ENCODE measurements at places on chromosomes 7 and 10.

GRCh38 chr10:97159646-97160305 lies 26.0 kb downstream of the SLIT1 start:
- no peak for DNase-seq

DNA sequence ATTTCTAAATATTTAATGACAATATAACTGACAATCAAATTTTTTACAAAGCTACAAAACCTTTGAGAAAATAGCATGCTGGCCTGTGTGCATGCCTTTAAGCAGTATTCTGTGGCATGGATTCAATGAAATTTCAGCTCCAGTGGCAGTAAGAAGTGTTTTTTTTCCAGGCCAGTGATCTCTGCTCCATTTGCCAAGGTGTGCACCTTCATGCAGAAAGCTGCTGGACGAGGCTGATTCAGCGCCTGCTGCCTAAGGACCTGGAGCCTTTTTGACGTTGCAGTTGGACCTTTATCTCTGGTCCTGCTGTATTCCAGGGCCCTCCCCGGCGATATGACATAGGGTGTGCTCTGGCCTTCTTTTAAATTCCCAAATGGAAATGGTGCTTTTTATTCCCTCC lies 26.6 kb downstream of the VWC2 start:
- no peak for DNase-seq

GRCh38 chr7:36604806-36605205 lies 119.5 kb downstream of the AOAH start:
- DNase-seq = no peak

DNA sequence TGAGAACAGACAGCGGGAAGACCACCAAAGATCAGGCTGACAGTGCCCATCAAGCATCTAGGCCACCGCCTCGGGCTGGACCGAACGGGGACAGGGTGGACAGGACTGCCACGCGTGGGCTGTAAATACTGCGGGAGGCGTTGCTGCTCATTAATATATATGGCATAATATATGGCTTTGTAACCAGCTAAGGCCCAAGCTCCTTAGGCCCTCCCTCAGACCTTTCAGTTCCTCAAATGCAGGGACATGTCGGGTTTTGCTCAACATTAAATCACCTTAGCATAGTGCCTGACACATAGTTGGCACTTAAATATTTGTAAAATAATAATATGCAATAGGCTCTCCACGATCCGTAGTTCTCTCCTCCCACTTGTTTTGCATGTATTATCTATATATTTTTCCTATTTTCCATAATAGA lies 402 bp upstream of the TMEM168 start:
- no peak for DNase-seq

GRCh38 chr10:97889461-97890265 lies 40.0 kb downstream of the GOLGA7B start:
- no peak for DNase-seq

- DNase-seq = no peak
These were observed 81.8 kb downstream of the NT5C2 start for GRCh38 chr10:103111031-103111917.

- DNase-seq = no peak
These were observed 187.0 kb downstream of the ZNF365 start for GRCh38 chr10:62561151-62561550.

- no peak for DNase-seq
These were observed 125.0 kb upstream of the NPY start for GRCh38 chr7:24158975-24159374.

DNA sequence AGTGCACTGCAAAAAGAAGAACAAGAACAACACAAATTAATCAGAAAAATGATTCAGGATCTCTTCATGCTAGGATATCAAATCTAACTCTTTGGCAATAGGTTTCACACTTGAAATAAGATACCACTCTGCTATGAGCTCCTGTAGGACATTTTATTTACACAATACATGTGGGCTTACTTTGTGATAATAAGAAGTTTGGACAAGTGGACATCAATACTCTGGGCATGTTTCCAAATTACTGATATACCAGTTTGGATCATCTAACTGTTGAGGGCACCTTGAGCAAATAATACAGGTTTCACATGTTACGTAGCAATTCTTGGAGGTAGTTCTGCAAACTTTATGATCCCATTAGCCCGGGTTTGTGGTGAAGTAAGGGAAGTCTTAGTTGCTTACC lies 59.8 kb downstream of the CPVL start:
- no peak for DNase-seq

DNA sequence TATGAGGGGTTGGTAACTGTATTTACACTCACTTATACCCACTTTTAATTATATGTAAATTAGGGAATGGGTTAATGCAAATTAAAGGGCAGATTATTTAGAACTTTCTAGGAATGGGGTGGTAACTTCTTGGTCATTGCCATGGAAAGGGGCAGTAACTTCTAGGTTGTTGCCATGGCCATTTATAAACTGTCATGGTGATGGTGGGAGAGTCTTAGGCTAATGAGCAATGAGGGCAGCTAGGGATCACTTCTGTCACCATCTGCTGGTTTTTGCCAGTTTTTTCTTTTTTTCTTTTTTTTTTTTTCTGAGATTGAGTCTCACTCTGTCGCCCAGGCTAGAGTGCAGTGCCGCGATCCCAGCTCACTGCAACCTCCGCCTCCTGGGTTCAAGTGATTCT lies 33.1 kb downstream of the NAPEPLD start:
- no peak for DNase-seq

- no peak for DNase-seq
These were observed 96.3 kb downstream of the ELMO1 start for GRCh38 chr7:37352251-37352880.

DNA sequence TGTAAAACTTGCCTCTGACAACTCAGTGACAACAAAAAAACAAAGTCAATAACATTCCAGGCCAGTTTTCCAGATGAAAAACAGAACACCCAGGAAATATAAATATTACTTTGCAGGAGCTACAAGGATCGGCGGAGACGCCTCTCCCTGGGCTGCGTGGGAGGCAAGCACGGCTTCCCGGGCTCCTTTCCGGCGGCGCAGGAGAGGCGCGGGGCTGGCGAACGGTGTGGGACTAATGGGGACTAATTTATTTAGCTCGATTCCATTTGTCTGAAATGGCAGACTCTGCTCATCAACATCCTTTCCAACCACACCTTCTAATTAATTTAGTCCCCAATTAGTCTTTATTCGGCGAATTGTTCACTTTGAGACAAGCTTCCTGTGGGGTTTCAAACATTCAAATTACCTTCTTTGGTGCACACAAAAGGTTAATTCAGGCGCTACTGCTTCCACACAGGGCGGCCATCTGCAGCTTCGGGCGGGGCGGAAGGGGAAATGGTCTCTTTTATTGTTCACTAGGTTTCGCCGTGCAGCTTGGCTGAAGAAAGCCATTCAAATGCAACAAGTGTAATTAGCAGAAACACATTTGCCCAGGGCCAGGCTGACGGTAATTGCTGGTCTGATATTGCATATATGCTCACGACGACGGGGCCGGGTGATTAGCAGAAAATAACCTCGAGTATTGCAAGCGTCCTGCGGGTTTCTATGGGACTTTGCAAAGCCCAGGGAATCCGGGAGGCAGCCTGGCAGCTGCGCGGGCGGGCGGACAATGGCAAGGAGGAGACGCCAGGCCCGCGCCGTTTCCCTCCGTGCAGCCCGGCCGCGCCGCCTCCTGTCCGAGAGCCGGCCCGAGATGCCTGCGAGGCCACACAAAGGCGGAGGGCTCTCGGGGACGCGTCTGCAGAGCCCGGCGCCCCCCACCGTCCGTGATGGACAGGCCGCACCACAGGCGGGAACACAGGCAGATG lies 270.1 kb downstream of the PTPRN2 start:
- DNase-seq = no peak

GRCh38 chr7:6628045-6628444 lies 9.1 kb upstream of the ZNF316 start:
- DNase-seq = peak; percentile 56

GRCh38 chr10:13634207-13634606 lies 47.4 kb downstream of the PRPF18 start:
- no peak for DNase-seq

DNA sequence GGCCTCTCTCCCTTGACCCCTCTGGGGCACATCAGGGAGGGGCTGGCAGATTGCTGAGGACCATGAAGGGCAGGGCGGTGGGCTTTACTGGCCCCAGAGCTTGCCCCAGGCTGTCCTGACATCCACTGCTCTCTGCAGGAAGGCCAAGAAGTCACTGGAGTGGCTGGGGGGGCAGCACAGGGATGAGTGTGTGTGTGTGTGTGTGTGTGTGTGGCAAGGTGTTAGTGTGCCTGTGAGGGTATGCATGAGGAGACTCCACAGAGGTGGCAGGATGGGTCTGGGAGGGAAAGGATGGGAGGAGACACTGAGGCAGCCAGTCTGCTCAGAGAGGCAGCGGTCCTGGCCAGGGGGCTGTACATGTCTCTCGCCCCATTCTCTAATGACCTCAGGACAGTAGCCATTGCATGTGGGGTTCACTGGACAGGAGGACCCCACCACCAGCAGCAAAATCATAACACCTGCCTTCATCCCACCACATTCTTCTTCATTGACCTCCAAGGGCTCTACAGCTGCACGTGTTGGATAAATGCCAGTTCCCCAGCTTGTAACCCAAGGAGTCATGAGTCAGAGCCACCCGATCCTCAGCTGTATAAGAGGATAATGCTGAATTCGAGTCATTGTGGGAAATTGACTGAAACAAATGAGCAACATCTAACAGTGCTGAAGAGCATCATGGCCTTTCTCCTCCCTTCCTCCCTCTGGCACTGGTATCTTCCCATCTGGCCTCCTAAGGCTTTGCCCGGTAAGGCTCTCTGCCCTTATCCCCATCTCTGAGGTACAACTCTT lies 720.5 kb downstream of the GRID1 start:
- no peak for DNase-seq

DNA sequence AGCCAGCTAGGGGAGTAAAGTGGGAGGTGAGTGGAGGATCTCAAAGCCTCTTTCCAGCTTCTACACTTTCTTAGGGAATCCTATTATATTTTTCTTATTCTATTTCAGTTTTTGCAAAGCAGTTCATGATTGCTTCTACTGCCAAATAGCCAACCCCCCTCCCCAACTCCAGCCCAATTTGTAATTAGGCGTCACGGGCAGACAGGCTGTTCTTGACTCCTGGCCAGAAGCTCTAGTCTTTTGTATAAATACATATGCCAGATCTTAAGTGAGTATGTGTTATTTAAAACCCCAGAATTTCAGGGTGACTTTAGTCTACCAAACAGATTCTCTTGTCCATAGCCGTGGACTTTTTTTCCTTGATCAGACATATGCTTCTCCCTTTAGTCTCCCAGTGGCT lies 255.2 kb downstream of the BUB3 start:
- peak; percentile 10 for DNase-seq

DNA sequence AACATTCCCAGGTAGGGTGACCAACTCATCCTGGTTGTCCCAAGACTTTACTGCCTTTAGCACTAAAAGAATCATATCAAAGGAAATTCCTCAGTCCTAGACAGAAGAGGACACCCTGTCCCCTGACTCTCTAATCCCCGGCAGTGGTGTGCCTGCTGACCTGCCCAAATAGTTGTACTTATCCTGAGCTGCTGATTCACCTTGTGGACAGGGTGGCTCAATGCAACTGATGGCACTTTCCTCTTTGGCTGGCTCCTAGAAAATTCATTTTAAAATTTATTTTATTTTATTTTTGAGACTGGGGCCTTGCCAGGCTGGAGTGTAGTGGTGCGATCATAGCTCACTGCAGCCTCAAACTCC lies 111.7 kb downstream of the JCAD start:
- DNase-seq = no peak

DNA sequence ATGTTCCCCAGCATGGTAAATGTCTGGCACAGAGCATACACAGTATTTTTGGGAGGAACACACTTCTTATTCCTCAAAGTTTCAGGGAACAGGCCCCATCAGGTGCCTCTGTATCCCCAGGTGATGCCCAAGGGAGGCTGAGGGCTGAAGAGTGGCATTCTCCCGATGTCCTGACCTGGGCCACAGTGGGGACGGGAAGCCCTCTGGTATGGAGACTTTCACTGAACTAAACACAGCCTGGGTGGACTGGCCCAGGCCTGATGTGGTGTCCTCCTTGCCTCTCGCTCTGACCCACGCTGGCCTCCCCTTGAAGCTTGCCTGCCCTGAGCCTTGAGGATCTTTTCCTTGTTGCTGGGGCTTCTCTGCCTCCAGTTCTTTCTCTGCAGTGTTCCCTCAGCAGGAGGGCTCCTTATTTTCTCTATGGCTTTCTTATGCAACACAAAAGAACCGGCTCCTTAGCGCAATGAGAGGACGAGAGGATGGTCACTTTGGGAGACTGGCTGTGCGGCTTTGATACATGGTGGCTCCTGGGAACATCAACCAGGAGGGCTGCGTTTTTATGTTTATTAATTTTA lies 157.5 kb upstream of the TNS3 start:
- DNase-seq = no peak

DNA sequence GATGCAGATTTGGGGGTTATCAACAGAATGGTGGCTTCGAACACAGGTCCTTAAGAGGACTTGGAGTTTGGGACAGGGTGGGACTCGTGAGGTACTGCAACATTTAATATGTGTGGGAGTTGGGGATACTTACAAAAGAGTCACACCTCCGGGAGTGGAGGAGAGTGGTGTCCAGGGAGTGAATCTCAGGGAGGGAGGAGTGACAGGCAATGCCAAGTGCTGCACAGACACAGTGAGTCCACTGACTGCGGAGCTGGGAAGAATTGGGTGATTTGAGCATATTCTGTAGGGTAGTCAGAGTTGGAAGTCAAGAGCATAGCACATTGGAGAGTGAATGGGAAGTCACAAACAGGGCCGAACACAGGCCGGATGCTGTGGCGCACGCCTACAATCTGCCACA lies 5.1 kb downstream of the UBE3C start:
- no peak for DNase-seq
